ENCODE measurements at places on chromosomes 1 and 21.

GRCh38 chr1:21000245-21000594 is 176.5 kb downstream of the EIF4G3 start:
- no peak for DNase-seq

- DNase-seq, result no peak
Observed at GRCh38 chr1:147647796-147648633, 22.3 kb downstream of the ACP6 start.

DNA sequence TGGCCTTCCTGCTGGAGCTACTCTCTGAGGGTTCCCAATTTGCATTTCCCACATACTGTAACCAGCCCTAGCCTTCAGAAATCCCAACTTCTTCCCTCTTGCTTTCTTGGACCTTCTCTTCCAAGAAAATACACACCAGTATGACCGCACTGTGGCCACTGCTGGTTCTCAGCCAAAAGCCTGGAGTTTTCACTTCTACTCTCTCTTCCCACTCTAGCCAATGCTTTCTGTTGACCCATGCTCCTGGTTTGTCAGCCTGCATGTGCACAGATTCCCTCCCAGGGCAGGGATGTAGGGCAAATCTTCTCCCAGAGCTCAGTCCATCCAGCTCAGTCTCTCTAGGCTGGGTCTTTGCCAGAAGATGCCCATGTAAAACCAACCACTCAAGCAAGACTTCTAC is 664 bp downstream of the SLAMF1 start:
- DNase-seq, result no peak

- no peak for DNase-seq
Observed at GRCh38 chr1:3899754-3900149, 320 bp downstream of the C1orf174 start.

GRCh38 chr1:201334325-201335173 is 42.9 kb downstream of the TNNT2 start:
- no peak for DNase-seq

DNA sequence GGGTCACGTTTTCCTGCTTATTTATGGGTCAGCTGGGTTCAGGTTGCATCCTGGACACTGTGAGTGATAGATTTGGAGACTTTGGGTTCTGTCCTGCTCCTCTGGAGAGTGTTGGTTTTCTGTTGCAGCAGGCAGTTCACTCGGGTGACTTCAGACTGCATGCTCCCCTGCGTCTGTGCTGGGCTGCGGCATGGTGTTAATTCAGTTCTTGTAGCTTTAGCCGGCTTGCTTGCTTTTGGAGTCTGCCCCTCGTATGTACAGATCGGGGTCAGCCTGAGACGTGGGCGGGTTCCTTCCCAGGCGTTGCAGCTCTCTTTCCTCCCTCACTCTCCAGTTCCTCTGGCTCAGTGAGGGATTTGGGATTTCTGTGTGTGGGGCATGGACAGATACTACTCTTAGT is 38.0 kb downstream of the PCNT start:
- DNase-seq, result no peak

GRCh38 chr1:48215889-48216288 is 6.6 kb upstream of the SLC5A9 start:
- no peak for DNase-seq

- no peak for DNase-seq
Observed at GRCh38 chr1:164794356-164794755, 235.4 kb downstream of the PBX1 start.

- DNase-seq, result no peak
Observed at GRCh38 chr1:164137273-164137925, 421.6 kb upstream of the PBX1 start.

GRCh38 chr1:94855307-94855700 is 35.1 kb downstream of the SLC44A3 start:
- DNase-seq, result no peak

DNA sequence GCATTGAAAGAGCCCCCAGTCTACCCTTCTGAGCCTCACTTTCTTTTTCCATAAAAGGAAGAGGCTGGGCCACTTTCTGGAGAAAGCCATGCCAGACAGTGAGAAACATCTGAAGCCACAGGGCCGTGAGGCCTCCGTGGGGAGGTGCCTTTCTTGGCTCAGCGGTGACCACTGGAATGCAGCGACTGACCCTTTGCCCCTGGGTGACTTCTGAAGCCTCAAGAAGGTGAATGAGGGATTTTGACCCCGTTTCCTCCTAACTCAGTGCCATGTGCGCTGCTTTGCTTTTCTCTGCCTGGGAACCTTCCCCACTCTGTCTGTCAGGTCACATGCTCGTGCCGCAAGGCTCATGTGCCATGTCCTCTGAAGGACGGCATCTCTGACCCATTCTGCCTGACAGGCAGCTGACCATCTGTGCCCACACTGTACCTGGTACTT is 44.7 kb upstream of the A3GALT2 start:
- DNase-seq, result no peak

DNA sequence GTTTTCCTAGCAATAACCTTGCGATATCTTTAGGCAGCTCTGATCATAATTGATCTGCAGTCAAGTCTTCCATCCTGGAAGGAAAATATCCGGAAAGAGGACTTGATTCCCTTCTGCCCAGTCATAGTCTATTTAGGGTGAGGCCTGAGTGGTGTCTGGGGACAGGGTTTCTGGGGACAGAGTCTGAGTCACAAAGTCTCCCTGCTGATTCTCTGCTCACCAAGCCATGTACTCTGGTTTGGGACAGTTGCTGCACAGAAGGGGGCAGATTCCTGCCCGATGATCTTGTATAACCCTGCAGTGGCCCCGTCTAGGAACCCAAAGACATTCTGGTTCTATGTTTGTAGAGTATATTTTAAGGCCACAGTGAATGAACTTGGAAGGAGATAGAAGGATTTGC is 178.8 kb downstream of the KCNJ6 start:
- DNase-seq, result no peak

- no peak for DNase-seq
Observed at GRCh38 chr1:231869364-231869763, 242.8 kb downstream of the DISC1 start.

- no peak for DNase-seq
Observed at GRCh38 chr1:116895073-116895472, 14.6 kb upstream of the PTGFRN start.

- peak; percentile 43 for DNase-seq
Observed at GRCh38 chr1:145720878-145721671, 1.8 kb downstream of the CD160 start.

- no peak for DNase-seq
Observed at GRCh38 chr1:171984850-171985485, 143.7 kb downstream of the DNM3 start.

GRCh38 chr1:247295274-247295684 is 36.4 kb downstream of the ZNF496 start:
- DNase-seq, result no peak

DNA sequence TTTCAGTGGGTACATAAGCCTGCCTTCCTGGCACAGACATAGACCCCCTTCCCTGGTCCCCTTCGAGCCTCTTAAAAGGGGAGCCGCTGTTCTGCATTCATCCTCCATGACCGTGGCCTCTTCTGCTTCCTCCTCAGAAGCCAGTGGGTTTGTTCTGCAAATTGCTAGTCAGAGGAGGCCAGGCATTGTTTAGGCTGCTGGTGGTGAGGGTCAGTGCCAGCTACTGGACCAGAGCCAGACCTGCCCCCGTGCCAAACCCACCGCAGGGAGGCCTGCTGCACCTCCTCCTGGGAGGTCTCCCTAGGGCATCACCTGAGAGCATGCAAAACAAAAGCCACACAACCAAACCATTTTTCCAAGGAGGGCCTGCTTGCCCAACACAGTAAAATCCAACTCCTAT is 178.4 kb downstream of the MIS18A start:
- DNase-seq, result no peak

DNA sequence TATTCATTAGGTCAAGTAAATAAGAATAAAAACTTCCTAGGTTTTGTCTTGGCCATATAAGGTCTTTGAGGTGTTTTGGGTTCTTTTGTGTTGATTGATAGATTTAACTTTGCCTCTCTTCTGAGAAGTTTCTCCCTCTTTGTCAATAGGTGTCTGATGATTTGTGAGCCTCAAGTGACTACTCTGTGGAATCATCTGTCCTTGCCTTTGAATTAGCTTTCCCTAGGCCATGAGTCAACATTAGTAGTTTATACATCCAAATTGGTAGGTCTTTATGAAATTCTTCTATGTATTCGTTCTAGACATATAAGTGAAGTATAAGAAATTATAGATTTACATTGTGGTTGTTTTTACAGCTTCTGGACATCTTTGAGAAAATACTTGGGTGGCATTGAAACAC is 864.4 kb downstream of the USP25 start:
- no peak for DNase-seq

- no peak for DNase-seq
Observed at GRCh38 chr1:7228252-7228961, 443.2 kb downstream of the CAMTA1 start.

DNA sequence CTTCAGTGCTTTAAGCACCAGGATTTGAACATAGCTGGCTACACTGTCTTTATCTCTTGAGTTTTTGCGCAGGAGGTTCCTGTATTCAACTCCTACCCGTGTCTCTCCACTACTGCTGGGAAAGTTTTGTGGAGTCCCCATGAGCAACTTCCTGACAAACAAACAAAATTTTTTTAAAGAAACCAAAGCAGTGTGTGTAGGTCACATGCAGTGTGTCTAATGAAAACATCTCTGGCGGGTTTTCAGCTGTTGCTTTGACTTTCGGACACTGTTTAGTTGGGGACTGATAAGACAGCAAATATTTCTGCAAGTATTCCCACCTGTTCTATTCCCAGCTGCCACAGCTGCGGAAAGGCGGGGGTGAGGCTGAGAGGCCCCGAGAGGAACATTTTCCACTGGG is 2.0 kb downstream of the PSEN2 start:
- DNase-seq, result no peak

GRCh38 chr1:34987018-34987417 is 1.9 kb upstream of the TMEM35B start:
- DNase-seq, result no peak

GRCh38 chr1:52867087-52867863 is 24.7 kb downstream of the ZYG11A start:
- no peak for DNase-seq

- DNase-seq, result no peak
Observed at GRCh38 chr1:36222481-36223380, 1.5 kb upstream of the THRAP3 start.

- DNase-seq, result no peak
Observed at GRCh38 chr1:242534753-242535152, 10.3 kb upstream of the PLD5 start.

GRCh38 chr1:243712941-243713340 is 137.1 kb downstream of the AKT3 start:
- no peak for DNase-seq

GRCh38 chr1:87956072-87956471 is 627.4 kb downstream of the LMO4 start:
- no peak for DNase-seq

DNA sequence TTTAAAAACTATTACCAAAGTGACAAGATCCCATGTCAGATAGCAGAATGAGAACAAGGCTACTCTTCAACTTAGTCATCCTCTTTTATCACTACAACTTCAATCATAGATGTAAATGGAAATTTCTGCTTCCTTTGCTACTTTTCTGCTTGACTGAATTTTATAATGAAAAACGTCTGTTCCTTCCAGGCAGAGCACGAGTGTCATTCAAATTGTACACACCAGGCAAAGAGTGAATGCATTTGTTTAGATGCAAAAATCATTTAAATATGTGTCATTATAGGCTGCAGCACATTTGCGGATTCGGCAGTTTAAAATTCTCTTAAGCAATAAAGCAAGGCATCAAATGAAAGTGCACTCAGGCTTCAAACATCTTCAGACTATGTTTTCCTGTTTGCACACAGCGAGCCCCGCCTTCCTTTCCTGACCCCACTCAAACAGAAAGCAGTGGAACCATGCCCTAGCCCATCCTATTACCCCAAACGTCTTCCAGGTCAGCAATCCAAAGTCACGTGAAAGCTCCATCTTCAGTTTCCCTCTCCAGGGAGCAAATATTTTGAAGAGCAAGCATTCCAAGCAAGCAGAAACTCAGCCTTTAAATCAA is 99.6 kb downstream of the APP start:
- no peak for DNase-seq

DNA sequence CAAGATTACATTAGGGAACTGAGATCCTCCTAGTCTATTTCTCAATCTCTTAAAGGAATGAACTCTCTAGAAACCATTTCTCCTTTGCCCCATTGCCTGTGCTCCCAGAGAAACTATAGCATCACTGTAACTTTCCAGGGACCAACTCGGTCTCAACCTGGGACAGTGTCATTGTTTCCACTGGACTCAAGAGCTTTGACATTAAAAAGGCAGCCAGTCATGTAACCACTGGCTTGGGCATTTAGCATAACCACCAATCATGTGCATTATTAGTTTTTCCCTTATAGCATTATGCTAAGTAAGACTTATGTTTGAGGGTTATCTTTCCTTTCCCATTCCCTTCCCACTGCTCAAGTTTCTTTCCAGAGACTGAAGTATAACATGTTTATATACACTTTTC is 18.2 kb downstream of the TEX38 start:
- DNase-seq, result no peak

- peak; percentile 65 for DNase-seq
Observed at GRCh38 chr1:9721606-9722377, 70.3 kb downstream of the PIK3CD start.

DNA sequence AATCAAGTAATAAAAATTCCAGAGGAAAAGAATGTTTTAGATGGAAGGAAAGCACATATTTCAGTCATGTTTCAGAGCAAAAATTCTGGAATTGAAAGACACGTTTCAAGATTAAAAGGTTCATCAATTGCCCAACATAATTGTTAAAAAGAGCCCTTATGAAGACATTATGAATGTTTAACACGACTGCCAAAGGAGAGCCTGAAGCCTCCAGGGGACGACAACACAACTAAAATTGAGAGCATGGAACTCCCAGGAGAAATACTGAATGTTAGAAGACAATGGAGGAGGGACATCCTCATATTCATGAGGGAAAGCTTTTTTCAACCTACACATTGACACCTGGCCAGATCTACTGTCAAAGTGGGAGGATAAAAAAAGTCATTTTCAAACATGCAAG is 16.0 kb downstream of the OR2T11 start:
- DNase-seq, result peak; percentile 5

- DNase-seq, result no peak
Observed at GRCh38 chr1:29960876-29961275, 724.6 kb downstream of the PTPRU start.

GRCh38 chr1:14600405-14601112 is 2.1 kb downstream of the KAZN start:
- no peak for DNase-seq

DNA sequence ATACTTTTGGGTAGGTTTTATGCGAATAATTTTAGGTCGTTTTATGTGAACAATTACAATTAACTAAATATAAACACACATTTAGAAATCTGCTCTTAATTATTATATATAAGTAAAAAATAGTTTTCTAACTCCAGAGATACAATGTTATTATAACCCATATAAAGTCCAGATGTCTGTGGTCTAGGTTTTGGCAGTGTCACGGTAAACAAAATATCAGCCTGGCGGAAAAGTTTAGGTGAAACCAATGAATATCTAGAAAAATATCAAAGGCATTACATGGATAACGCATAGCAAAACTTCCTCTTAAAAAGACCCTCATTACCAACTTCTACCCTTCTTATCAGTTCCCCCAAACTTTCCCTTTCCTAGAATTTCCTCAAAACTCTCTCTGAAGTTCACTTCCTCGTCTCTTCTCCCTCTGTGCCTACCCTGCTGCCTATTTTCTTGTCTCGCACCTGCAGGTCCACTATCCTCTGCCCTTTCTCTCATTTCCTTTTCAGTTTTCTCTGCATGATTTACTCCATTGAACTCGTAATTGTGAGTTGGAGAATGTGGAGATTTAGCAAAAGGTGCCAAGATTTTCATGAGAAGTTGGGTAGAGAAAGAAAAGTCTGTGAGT is 21.8 kb downstream of the VTCN1 start:
- DNase-seq, result no peak
